ENCODE measurements at places on chromosomes 16 and 17.

DNA sequence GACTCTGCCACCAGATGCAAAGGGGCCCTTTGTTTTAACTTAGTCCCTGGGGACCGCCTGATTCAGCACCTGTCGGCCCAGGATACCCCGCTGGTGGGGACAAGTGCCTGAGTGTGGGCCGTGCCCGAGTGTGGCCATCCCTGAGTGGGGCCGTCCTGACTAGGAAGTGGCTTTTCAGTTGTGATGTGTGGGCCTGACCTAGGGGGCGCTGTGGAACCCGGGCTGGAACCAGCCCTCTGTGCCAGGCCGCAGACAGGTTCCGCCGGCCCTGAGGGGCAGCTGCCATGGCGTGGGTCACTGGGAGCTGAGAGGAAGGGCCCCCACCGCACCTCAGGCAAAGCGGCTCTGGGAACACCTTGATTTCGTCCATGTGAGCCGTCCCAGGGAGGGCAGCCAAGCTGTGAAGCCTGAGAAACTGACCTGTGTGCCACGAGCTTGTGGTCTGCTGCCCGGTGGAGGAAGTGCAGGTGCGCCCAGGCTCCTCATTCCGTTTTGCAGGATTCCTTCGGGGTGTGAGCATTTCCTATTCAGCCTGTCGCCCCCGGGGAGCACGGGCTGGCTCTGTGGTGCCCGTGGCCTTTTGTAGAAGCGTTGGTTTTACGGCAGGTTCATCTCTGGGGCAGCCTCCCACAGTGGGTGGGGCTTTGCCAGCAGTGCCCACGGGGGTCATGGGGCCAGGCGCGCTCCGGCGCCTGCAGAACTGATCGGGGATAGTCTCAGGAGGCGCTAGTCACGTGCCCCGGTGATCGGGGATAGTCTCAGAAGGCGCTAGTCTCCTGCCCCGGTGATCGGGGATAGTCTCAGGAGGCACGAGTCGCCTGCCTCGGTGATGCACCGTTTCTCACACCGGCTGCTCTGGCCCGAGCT lies 5.3 kb downstream of the RPL13 start:
- no peak for DNase-seq

DNA sequence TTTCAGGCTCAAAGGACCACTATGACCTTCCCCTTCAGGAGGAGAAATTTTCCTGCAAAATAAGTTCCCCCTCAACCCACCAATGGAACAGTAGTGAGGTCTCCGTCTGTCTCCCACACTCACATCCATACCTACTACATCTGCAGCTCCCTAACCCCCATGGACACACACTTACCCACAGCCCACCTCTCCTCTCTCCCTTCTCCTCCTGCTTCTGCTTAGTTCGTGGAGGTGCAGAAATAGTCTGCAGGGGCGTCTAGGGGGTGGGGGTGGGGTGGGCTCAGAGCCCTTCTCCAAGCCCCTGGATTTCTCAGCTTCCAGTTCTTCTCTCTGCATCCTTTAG lies 8.9 kb downstream of the HOXB4 start:
- no peak for DNase-seq

- peak; percentile 87 for DNase-seq
Measured at GRCh38 chr16:57576429-57576870, 34.0 kb downstream of the ADGRG5 start.

- no peak for DNase-seq
Measured at GRCh38 chr16:25464058-25464457, 206.4 kb upstream of the ZKSCAN2 start.
